Endodermal cell (in vitro differentiated cells): ENCODE measurements at places on chromosomes 5 and 9. TPM values are rescaled to one million over a fixed set of nuclear protein-coding genes. Genes with fewer than 3 reads are reported as not detected.
A peak's percentile ranks its signal among the peaks of the same experiment; 100 is the strongest.

The AQP7 gene
- 0.38 TPM in 1 of 3 replicates, not detected in the others for total RNA-seq

DNA sequence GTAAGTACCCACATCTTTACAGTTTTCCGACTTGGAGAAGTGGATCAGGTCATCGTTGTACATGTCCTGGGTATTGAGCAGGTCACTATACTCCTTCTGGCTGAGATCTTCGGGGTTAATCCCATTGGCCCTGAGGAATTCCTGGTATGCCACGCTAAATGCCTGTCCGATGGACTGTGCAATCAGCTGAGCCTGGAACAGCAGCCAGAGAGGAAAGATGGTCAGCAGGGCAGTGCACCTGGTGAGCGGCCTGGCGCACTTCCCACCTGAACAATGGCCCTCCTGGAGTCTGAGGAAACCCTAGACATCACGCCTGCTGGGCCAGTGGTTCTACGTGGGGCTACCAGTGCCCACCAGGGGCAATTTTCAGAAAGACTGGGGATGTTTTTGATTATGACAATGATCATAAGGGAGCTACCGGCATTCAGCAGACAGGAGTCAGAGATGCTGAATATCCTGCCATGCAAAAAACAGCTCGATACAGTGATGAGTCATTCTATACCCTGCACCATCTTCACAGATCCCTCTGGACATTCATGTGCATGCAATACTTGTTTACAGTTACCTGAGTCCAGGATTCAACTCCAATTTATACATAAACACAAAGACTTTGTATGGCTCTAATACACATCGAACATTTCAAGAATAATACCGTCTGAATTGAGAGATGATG lies 127.2 kb downstream of the ENTREP1 start:
- H3K27ac ChIP-seq: no peak overlapping the region
- no peak overlapping the region for H3K4me3 ChIP-seq
- H3K4me1 ChIP-seq: peaks cover 3% of the 10 kb centered on the region
- DNase-seq: peak; percentile 42

DNA sequence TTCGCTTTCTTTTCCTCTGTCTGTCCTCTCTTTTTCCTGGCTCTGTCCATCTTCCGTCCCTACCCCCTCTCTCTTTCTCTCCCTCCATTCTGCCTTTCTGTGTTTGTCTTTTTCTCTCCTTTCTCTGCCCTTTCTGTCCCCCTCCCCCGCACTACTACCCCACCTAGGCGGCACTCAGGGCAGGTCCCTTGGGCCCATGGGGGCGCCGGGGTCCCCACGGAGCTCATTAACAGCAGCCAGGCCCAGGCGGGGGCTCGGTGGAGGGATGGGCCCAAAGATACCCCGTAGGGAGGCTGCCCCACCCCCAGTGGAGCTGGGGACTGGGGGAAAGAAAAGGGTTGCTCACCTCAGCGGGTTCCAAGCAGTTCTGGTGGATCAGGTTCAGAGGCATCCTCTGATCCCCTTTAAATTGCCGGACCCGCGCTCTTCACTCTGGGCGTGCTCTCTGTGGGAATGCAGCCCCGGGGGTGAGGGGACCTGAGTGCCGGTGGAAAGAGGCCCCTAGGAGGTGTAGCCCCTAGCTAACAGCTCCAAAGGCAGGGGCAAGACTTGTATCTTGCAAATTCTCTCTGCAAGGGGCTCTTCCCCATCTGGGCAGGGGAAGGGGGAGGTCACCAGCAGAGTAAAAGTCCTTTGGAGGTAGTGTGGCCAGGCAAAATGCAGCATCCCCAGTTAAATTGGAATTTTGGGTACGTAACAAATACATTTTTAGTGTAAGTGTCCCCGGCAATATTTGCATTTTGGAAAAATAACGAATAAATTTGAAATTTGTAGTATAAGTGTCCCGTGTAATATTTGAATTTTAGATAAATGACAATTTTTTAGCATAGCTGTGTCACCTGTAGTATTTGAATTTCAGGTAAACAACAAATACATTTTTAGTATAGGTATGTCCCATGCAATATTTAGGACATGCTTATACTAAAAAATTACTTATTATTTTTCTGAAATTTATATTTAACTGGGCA lies 7.4 kb downstream of the LHX2 start:
- H3K36me3 ChIP-seq: no peaks in the 10 kb centered on the region
- H3K27ac ChIP-seq: no peak overlapping the region
- no peaks in the 10 kb centered on the region for H3K4me1 ChIP-seq
- peaks cover 100% of the 10 kb centered on the region for H3K27me3 ChIP-seq
- peak overlapping the region; percentile 68 for H3K4me3 ChIP-seq

GRCh38 chr5:34639852-34640626 lies 16.1 kb upstream of the RAI14 start:
- H3K36me3 ChIP-seq: no peaks in the 10 kb centered on the region
- H3K4me3 ChIP-seq: no peak overlapping the region
- no peaks in the 10 kb centered on the region for H3K27me3 ChIP-seq
- no peak overlapping the region for H3K27ac ChIP-seq
- no peaks in the 10 kb centered on the region for H3K4me1 ChIP-seq

The CXCL14 gene
- total RNA-seq: 0.44 and 0.66 TPM in 2 replicates

DNA sequence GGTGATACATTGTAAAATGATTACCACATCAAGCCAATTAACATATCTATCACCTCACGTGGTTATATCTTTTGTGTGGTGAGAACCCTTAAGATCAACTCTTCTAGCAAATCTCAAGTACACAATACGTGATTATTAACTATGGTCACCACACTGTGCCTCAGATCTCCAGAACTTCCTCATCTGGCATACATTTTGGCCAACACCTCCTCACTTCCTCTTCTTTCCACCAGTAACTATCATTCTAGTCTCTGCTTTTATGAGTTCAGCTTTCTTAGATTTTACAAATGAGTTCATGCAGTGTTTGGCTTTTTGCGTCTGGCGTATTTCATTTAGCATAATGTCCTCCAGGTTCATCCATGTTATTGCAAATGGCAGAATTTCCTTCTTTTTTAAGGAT lies 35.8 kb downstream of the PRKACG start:
- no peak overlapping the region for H3K4me3 ChIP-seq
- peaks cover 17% of the 10 kb centered on the region for H3K36me3 ChIP-seq
- no peaks in the 10 kb centered on the region for H3K27me3 ChIP-seq
- DNase-seq: no peak
- H3K27ac ChIP-seq: no peak overlapping the region
- H3K4me1 ChIP-seq: peaks cover 10% of the 10 kb centered on the region

DNA sequence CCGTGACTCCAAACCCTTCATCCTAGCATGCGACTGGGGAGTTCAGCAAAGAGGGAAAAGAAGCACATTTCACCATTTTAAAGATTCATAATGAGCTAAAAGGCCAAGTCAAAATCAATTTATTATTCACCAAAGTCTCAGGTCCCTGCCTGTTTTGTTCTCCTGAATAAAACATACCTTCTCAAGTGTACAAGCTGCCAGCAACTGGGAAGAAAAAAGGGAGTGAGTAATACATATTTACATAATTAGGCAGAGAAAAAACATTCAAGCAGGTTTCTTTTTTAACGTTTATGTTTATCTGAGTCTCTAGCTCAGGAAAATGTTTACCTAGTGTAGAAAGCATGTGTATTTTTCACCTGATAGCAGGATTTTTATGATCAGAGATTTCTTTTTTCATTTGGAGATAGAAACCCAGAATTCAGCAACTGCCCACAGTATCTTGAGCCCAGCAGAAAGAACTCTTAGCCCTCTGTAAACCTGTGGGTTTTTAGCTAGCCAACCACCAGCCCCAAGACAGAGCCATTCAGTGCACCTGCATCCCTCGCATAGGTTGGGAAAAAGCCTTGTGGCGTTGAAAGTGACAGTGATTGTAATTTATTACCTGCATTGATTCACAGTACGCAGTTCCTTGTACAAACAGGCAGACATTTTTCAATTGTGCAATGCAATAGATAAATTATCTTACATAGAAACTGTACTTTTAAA lies 117.9 kb upstream of the GRIA1 start:
- DNase-seq: no peak
- no peaks in the 10 kb centered on the region for H3K36me3 ChIP-seq
- H3K27me3 ChIP-seq: no peaks in the 10 kb centered on the region
- H3K4me1 ChIP-seq: no peaks in the 10 kb centered on the region
- H3K4me3 ChIP-seq: no peak overlapping the region

The ADRB2 gene
- total RNA-seq: 0.42 to 0.80 TPM (median 0.46 TPM) in 3 replicates

DNA sequence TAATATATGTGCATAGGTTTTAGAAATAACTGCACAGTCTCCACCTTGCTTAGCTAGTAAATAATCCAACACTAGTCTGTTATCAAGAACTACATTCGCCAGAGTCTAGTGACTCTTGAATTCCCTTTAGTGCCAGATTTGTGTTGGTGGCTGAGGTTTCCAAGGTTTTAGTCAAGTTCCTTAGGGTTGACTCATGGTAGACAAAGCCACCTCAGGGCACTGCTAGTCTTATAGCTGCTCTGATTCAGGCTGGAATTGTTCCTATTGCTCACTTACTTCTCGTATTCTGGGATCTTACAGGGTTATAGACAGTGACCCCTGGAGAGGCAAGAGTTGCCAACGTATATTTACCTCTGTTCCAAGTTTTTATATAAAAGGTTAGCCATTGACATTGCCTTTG lies 1369.8 kb upstream of the CDH9 start:
- H3K27ac ChIP-seq: no peak overlapping the region
- peaks cover 3% of the 10 kb centered on the region for H3K4me1 ChIP-seq
- H3K36me3 ChIP-seq: no peaks in the 10 kb centered on the region
- no peak for DNase-seq
- H3K27me3 ChIP-seq: no peaks in the 10 kb centered on the region

The ECSCR gene
- total RNA-seq: 0.62 and 1.2 TPM in 2 replicates

- H3K27ac ChIP-seq: no peak overlapping the region
- peaks cover 22% of the 10 kb centered on the region for H3K36me3 ChIP-seq
- no peaks in the 10 kb centered on the region for H3K27me3 ChIP-seq
- H3K4me3 ChIP-seq: no peak overlapping the region
- no peak for DNase-seq
These were observed 5.1 kb downstream of the GRK6 start for GRCh38 chr5:177431317-177432142.

DNA sequence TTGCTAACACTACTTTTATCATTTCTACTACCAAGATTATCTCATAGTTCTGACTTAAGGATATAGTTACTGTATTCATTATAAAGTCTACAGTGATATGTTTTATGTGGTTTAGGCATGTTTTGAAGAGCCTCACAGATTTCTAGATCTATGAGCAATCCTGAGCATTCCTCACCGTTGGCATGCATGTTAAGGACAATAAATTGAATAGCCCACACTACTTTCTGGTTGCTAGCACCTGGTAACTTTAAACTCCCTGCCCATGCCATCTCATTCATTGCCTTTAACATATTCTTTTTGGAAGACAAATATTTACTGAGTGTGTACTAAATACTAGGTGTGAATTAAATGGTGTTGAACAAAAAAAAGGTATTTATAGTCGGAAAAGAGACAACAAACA lies 868.1 kb upstream of the CDH9 start:
- no peaks in the 10 kb centered on the region for H3K36me3 ChIP-seq
- no peaks in the 10 kb centered on the region for H3K4me1 ChIP-seq
- no peak overlapping the region for H3K27ac ChIP-seq
- no peak overlapping the region for H3K4me3 ChIP-seq
- H3K27me3 ChIP-seq: no peaks in the 10 kb centered on the region

DNA sequence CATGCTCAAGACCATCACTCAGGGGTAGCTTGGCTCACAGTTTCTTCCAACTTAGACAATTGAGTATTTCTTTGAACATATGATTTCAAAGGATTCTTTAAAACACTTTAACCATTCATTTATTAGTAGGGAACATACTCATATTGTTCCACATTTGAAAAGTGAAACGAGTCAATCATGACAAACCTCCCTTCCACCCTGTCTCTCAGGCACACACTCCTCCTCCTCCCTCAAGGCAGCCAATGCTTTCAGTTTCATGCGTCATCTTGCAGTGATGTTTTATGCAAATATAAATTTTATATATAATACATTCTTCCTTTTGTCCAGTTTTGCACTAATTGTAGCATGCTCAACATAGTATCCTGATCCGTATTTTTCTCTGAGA lies 126.0 kb upstream of the BOD1 start:
- peaks cover 17% of the 10 kb centered on the region for H3K36me3 ChIP-seq
- H3K4me3 ChIP-seq: no peak overlapping the region
- no peaks in the 10 kb centered on the region for H3K27me3 ChIP-seq
- peaks cover 10% of the 10 kb centered on the region for H3K4me1 ChIP-seq
- DNase-seq: no peak
- H3K27ac ChIP-seq: no peak overlapping the region
